ENCODE measurements at places on chromosomes 3 and 15. TPM values are rescaled to one million over a fixed set of nuclear protein-coding genes. Genes with fewer than 3 reads are reported as not detected.
A peak's percentile ranks its signal among the peaks of the same experiment; 100 is the strongest.

GRCh38 chr3:66808891-66809594 is 189.1 kb upstream of the KBTBD8 start:
- peaks cover 7% of the 10 kb centered on the region for H3K4me1 ChIP-seq
- H3K4me3 ChIP-seq, result no peak overlapping the region
- no peak for DNase-seq
- no peak overlapping the region for H3K27ac ChIP-seq
- no peaks in the 10 kb centered on the region for H3K36me3 ChIP-seq

The MYZAP gene
- total RNA-seq, result 1.3 TPM

DNA sequence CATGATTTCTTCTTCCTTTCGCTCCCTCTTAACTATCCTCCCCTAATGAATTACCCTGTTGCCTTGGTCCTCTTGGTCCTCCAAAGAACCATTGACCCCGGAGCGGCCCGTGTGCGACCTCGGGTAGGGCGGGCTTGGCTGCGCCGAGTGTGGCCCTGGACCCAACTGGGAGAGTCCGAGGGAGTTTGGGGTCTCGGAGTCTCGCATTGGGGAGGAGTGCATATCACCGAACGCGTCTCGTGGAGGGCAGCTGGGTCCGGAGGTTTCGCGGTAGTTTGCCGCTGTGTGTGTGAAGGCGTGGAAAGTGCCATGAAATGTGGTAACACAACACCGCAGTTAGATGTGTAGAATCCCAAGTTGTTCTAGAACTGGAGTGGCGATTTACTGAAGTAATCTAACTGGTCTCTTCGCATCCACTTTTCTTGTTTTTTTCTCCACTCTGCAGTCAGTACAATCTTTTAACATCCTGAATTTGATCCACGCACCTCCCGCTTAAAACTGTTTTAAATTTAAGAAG is 363 bp downstream of the GTF2E1 start:
- H3K27ac ChIP-seq, result peak overlapping the region; percentile 99
- no peak for DNase-seq
- no peaks in the 10 kb centered on the region for H3K27me3 ChIP-seq
- peaks cover 18% of the 10 kb centered on the region for H3K4me1 ChIP-seq
- H3K36me3 ChIP-seq, result peaks cover 6% of the 10 kb centered on the region

- no peaks in the 10 kb centered on the region for H3K4me1 ChIP-seq
- H3K27ac ChIP-seq, result peak overlapping the region; percentile 36
- H3K36me3 ChIP-seq, result peaks cover 5% of the 10 kb centered on the region
- H3K4me3 ChIP-seq, result no peak overlapping the region
- DNase-seq, result no peak
Measured at GRCh38 chr15:43237842-43238470, 17.1 kb upstream of the EPB42 start.

DNA sequence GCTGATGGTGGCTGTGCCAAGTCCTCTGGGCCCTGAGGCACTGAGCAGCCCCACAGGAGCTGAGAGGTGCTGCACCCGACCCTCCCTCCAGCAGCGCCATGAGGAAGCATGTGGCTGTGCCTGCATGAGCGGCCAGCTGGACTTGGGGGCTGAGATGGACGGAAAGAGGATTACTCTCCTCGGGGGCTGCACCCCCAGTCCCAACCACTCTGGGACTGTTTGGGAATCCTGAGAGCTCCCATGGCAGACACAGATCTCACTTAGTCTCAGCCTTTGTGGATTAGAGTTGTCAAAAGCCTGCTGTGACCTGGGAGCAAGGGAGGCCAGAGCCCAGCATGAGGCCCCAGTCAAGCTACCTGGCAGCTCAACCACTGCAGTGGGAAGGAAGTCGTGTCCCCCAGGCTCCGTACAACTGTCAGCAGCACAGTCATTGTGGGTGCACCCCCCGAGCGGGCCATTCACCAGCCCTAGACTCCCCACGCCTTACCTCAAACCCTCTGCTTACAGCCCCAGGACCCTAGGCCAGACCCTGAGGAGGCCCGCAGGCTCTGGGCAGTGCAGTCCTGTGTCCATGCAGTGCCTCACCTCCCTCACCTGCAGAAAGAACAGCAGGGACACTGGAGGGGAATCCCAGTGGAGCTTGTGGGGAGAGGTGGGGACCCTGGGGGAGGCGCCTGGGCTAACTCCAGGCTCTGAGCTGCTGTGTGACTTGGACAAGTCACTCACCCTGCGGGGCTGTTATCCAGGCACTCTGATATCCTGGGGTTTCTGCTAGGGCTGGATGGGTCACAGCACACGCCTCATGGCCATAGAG is 17.1 kb downstream of the PRR23E start:
- H3K4me1 ChIP-seq, result no peaks in the 10 kb centered on the region
- H3K4me3 ChIP-seq, result no peak overlapping the region
- no peaks in the 10 kb centered on the region for H3K36me3 ChIP-seq
- no peak overlapping the region for H3K27ac ChIP-seq

GRCh38 chr15:32119694-32120330 is 89.5 kb downstream of the CHRNA7 start:
- no peaks in the 10 kb centered on the region for H3K36me3 ChIP-seq
- no peak for DNase-seq
- H3K27me3 ChIP-seq, result peaks cover 84% of the 10 kb centered on the region
- H3K4me1 ChIP-seq, result no peaks in the 10 kb centered on the region
- H3K27ac ChIP-seq, result no peak overlapping the region

GRCh38 chr3:186923241-186923640 is 7.1 kb upstream of the ST6GAL1 start:
- H3K36me3 ChIP-seq, result peaks cover 4% of the 10 kb centered on the region
- H3K4me1 ChIP-seq, result no peaks in the 10 kb centered on the region
- no peak overlapping the region for H3K4me3 ChIP-seq

The IFT80 gene
- total RNA-seq, result 22.6 TPM

DNA sequence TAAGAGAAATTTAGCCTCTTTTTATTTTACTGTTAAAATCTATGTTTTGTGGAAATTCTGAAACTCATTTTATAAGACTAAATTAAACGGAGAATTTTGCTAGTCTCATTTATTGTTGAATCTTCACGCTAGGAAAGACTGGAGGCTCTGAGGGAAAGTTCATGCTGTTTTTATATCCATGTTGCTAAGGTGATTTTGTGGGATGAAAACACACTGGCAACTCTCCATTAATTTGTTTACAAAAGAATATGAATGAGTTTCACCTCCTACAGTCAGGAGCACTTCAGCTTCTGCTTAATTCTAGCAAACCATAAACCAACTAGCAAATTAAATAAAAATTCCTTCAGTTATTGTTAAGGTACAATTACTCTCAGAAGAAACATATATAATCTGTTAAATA is 195.4 kb downstream of the RAP2B start:
- no peaks in the 10 kb centered on the region for H3K36me3 ChIP-seq
- H3K27ac ChIP-seq, result no peak overlapping the region
- no peaks in the 10 kb centered on the region for H3K27me3 ChIP-seq
- no peak for DNase-seq
- no peak overlapping the region for H3K4me3 ChIP-seq
- H3K4me1 ChIP-seq, result no peaks in the 10 kb centered on the region

GRCh38 chr3:126372413-126373145 is 15.4 kb upstream of the KLF15 start:
- H3K36me3 ChIP-seq, result no peaks in the 10 kb centered on the region
- H3K4me3 ChIP-seq, result no peak overlapping the region
- no peaks in the 10 kb centered on the region for H3K27me3 ChIP-seq

DNA sequence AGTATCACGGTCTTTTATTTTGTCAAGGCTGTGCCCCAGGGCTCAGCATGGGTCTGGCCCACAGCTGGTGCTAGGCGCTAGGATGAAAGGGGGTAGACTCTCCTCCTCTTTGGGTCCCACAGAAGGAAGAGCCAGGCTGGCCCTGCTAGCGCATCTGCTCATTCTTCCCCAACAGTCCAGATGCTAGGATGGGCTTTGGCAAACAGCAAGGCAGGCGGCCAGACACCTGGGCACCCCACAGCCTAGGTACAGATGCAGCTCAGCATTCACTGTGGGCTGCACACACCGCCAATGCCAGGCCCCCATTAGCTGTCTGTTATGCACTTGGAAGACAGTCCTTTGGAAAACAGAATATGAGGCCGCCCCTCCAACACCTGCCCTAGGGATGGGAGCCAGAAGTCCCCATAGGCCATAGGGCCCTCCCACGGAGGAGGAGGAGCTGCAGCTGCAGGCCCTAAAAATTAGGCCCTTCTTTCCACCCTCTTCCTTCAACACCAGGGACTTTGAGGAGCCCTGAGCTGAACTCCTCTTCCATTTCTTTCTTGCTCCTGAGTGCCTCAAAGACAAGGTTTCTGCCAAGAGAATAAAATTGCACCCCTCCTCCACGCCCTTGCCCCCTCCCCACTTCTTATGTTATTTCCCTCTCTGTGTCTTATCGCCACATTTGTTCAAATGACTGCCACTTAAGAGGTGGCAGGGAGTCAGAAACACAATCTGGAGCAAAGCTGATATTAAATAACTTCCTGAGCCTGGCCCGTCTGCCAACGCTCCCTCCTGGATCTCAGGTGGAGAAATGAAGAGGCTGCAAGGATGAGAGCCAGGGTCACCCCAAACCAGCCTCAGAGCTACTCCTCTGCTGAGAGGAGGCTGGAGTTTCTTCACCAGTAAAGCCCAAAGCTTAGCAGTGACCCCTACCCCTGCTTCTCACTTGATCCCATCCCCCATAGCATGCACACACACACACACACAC is 13.7 kb downstream of the NTRK3 start:
- H3K27me3 ChIP-seq, result no peaks in the 10 kb centered on the region
- no peak overlapping the region for H3K27ac ChIP-seq
- no peak overlapping the region for H3K4me3 ChIP-seq
- no peaks in the 10 kb centered on the region for H3K36me3 ChIP-seq
- peaks cover 5% of the 10 kb centered on the region for H3K4me1 ChIP-seq

- peaks cover 33% of the 10 kb centered on the region for H3K4me1 ChIP-seq
- H3K4me3 ChIP-seq, result no peak overlapping the region
- no peak for DNase-seq
- H3K36me3 ChIP-seq, result no peaks in the 10 kb centered on the region
Measured at GRCh38 chr15:39296955-39297354, 283.9 kb upstream of the THBS1 start.

DNA sequence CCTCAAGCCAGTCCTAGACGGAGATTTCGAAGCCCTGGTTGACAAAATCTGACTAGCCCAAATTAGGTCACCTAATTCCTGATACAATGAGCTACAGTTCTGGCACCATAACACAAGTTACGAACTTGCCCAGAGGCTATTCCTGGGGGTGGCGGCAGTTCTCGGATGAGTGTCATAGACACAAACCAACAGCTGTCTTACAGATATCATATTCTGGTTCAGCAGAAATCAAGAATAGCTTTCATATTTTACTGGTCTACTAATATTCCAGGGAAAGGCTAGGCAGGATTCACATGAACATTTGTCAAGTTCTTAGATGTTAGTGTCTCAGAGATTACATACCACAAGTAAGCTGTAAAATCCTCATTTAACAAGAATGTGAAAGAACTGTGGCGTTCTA is 8.8 kb downstream of the ANAPC13 start:
- peak overlapping the region; percentile 8 for H3K4me3 ChIP-seq
- peak overlapping the region; percentile 46 for H3K27ac ChIP-seq
- H3K27me3 ChIP-seq, result no peaks in the 10 kb centered on the region
- H3K36me3 ChIP-seq, result peaks cover 41% of the 10 kb centered on the region

DNA sequence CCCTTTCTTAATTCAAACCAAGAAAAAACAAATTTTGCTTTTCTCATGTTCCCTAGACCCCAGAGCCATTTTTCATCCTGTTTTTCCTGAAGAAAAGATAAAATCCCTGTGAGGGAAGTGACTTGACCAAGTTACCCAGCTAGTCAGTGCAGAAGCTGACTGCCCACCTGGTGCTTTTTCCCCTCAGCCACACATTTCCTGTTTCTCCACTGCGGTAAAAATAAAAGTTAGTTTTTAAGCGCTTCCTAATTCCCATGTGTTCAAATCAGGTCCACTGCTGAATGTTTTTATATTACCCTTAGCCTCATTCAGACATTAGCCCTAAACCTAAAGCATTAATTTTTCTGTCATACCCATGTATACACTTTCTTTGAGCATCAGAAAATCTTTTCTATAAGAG is 26.1 kb downstream of the PPP2R3A start:
- H3K36me3 ChIP-seq, result no peaks in the 10 kb centered on the region
- H3K27me3 ChIP-seq, result no peaks in the 10 kb centered on the region
- H3K27ac ChIP-seq, result peak overlapping the region; percentile 93
- peaks cover 21% of the 10 kb centered on the region for H3K4me1 ChIP-seq

DNA sequence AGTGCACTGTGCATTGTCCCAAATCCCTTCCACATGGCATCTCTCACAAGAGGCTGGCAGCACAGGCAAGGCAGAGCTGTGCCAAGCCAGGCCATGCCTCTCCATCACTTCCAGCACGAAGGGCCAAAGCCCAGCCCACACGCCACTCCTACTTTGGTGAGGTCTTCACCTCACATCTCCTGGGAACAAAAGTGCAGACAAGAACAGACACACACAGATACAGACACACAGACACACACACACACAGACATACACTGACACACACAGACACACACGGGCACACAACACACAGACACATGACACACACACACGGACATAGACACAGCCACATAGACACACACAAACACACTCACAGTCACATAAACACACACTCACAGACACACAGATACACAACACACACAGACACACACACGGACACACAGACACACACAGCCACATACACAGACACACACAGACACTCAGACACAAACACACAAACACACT is 233.3 kb downstream of the UACA start:
- no peak overlapping the region for H3K27ac ChIP-seq
- DNase-seq, result no peak
- no peaks in the 10 kb centered on the region for H3K36me3 ChIP-seq
- peaks cover 15% of the 10 kb centered on the region for H3K4me1 ChIP-seq
- peaks cover 34% of the 10 kb centered on the region for H3K27me3 ChIP-seq

The GXYLT2 gene
- total RNA-seq, result 4.1 TPM

- no peaks in the 10 kb centered on the region for H3K27me3 ChIP-seq
- H3K4me3 ChIP-seq, result no peak overlapping the region
- no peak overlapping the region for H3K27ac ChIP-seq
- H3K4me1 ChIP-seq, result peaks cover 9% of the 10 kb centered on the region
Measured at GRCh38 chr3:43159876-43160255, 54.0 kb upstream of the POMGNT2 start.

DNA sequence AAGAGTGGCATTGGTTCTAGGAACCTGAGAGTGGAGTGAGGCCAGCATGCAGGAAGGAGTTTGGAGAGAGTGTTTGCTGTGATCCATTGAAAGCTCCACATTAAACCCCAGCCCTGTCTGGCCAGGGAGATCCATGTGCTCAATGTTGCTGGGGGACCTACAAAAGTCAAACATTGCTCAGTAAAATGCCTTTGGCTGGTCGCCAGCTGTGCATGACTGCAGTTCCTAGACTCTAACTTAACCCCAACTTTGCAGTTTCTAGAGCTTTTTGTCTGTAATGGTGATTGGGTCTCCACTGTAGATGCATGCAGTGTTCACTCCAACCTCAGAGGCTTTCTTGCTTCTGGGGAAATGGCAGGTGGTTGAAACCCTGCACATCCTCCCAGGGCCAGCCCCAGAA is 99.7 kb upstream of the ABHD17C start:
- no peak overlapping the region for H3K27ac ChIP-seq
- no peak for DNase-seq
- no peak overlapping the region for H3K4me3 ChIP-seq
- H3K36me3 ChIP-seq, result no peaks in the 10 kb centered on the region

The INKA1 gene
- 4.8 TPM for total RNA-seq

DNA sequence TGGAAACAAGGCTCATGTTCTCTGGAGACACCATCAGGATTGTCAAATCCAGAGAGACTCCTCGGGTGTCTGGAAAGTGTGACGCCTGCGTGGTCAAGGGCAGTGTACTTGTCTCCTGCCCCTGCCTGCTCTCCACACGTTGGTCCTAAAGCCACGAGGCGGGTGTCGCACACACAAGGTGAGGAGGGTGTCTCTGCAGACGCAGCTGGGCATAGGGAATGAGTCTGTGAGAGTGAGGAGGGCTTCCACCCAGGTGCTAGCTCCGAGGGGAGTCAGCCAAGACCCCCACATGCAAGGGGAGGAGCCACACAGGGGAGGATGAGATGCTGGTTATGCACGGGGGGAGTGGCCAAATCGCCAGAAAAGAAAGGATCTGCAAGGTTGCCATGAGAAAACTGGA is 27.9 kb upstream of the OCA2 start:
- no peaks in the 10 kb centered on the region for H3K27me3 ChIP-seq
- H3K4me1 ChIP-seq, result peaks cover 5% of the 10 kb centered on the region
- no peak overlapping the region for H3K27ac ChIP-seq
- peaks cover 46% of the 10 kb centered on the region for H3K36me3 ChIP-seq
- DNase-seq, result no peak

The RTP3 gene
- total RNA-seq, result not detected

Data from MCF 10A (cell line).